ENCODE measurements at places on chromosomes 13 and 19.

DNA sequence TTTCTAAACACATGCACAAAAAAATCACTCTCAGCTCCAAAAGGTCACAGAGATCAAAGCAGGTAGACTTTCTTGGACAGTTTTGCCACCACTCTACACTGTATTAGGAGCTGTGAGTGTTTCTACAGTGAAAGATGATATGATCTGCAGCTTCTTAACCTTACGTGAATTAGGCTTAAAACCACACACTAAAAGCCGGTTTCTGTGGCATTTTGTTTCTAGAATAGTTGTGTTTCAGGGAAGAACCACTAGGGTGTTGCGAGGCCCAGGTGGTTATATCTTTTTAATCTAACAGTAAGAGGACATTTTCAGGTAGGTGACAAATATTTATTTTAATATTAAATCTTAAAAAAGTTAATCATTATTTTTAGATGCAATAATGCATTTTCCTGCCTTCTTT lies 216.4 kb downstream of the KLF5 start:
- no peak for DNase-seq

DNA sequence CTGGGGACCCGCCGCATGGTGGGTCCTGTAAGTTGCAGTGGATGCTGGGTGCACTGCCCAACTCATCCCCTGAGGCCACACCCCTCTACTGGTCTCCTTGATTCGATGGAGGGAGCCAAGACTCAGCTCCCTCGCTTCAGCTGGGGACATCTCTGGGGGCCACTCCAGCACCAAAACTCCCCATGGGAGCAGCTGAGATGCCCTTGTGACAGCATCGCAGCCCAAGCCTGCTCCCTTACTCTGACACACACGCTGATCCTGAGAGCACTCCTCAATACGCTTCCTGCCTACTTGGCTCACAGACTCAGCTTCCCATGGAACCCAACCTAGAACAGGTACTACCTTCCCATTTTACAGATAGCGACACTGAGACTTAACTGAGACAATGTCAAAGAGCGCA lies 56.2 kb downstream of the PEPD start:
- no peak for DNase-seq

DNA sequence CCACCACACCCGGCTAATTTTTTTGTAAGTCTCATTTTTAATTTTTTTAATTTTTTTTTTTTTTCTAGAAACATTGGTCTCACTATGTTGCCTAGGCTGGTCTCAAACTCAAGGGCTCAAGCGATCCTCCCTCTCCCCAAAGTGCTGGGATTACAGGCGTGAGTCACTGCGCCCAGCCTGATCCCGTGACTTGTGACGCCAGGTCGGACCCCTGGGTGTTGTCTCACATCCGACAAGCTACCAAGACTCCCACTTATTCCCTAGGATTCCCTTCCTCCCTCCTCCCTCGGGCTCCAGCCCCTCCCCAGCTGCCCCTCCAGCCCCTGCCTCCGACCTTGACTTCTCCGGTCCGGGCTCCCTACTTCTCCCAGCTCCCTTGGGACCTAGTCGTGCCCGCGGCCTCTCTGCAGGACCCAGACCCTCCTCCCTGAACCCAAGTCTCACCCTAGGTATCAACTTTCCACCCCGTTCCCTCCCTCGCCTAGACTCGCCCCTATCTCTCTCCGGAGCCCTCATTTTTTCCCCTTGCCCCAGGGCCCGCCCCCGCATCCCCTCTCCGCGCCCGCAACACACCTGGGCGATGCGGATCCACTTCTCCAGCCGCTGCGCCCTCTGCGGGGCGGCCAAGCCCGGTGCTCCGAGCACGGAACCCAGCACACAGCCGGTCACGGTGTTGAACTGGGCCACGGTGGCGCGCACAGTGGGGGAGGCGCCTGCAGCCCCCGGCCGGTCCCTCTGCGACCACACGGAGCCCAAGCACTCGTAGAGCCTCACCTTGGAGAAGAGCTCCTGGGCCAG lies 13.1 kb downstream of the RGL3 start:
- DNase-seq = peak; percentile 39

- no peak for DNase-seq
Observed at GRCh38 chr13:30869491-30869890, 36.6 kb upstream of the MEDAG start.

DNA sequence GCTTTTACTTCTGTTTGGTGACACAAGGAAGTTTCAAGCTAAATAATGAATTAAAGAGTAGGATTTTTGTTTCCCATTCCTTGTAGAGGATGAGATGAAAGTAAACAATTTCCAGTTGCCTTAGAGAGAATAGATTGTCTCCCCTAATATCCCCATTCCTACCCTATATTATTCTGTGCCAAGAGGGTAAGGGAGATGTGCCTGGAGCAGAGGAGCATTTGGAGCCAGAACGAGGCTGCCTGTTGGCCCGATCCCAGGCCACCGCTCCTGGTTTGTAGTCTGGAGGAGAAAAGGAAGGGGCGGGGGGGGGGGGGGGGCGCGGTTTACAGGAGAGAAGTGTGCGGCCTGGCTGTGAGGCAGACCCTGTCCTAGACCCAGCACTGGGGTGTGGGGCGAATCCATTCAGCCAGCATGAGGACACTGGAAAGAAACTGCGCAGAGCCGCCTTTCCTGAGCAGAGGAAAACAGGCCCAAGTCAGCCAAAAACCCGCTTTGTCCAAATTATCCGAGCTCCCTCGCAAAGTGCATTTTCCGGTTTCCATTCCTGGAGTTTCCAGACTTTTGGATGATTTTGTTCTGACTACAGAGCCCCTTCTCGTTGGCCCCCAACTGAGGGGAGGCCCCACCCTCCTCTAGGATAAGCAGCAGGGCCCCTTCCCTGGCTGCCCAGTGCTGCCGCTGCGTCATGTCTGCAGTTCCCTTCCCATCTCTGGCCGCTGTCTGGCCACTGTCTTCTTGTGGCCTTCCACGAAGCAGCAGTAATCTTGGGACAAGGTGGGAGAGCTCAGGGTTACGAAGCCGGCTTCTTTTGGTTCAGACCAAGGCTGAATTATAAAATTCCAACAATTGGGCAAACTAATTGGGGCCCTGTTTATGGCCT lies 23.0 kb downstream of the NFIX start:
- no peak for DNase-seq

DNA sequence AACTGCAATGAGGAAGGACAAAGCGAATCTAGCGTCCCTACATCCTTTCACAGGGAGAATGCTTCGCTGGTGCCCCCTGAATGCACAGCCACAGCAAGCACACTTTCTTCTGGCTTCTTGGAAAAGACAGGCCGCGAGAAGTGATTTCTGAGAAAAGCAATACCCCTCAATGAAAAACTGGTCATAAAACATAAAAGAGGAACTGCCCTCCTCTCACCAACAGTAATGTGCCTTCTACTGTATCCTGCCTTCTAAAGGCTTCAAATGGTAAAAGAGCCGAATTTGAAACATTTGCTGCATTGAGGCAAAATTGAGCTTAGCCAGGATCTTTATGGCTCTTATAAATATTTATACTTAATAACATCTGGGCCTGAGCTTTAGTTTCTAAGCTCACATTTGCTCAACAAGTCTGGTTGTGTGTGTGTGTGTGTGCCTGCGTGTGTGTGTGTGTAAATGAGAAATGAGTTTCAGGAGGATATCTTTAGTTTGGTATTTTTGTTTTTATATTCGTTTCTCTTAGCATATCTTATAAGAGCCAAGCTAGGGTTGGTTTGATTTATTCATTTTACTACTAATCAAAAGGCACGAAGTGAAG lies 246.1 kb upstream of the MAB21L1 start:
- no peak for DNase-seq

DNA sequence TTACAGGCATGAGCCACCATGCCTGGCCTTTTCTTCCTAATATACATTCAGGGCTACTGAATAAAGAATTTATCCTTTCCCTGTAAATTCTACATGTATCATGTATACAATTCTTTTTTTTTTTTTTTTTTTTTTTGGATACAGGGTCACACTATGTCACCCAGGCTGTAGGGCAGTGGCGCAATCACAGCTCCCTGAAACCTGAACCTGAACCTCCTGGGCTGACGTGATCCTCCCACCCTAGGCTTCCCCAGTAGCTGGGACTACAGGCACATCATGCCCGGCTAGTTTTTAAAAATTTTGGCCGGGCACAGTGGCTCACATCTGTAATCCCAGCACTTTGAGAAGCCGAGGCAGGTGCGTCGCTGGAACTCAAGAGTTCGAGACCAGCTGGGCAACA lies 6.5 kb upstream of the SLC44A2 start:
- no peak for DNase-seq

DNA sequence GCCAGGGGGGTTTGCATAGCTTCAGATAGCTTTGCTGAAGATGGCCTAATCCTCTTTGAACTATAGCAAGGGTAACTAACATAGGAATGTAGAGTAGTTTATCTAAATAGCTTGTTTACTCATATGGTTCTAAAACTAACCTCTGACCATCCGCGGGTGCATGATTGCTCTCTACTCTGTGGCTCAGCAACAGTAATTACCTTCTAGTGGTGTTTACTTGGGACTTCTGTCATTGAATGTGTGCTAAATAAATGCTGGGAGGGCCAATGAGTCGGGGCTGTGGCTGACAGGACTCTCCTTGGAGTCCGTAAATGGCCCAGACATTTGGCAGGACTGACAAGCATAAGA lies 1461.9 kb downstream of the UQCRFS1 start:
- no peak for DNase-seq

DNA sequence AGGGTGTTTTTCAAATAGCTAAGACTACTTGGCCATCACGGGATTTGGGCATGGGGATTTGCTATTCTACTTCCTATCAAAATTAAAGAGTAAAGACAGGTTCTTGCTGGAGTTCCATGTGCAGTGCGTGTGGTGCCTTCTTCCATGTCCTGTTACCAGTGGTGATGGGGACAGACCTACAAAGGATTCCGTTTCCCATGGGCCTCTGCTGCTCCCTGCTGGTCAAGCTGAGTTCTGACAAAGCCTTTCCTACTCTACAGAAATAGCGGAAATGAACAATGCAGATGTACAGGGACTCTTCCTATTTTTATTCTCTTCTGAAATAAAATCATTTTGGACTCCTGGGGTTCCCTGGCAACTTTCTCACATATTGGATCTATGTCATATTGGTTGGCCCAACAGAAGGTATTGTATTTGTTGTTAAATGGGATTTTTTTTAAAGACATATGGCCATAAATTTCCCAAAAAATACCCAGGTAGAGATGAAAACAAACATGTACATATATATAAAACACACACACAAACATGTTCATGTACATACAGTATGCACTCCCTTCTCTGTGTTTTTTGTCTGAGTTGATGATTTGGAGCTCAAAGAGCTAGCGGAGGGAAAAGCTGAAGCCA lies 90.5 kb upstream of the SLC15A1 start:
- DNase-seq = peak; percentile 61

DNA sequence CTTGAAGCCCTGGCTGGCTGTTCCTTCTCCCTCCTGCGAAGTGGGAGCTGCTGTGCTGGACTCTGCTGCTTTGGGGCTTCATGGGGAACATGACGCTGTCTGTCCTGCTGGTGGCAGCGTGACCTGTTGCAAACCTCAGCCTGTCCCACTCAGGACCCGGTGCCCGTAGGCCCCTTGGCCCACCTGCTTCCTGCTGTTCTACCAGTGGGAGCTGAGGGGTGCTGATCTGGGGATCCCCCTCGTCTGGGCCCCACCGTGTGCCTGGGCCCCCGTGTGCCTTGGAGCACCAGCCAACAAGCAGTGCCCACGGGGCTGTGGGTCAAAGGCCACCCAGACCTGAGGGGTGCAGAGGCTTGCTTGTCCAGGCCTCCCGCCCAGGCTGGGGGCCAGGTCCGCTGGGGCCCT lies 5.3 kb downstream of the SPPL2B start:
- DNase-seq = no peak

- DNase-seq = no peak
Observed at GRCh38 chr13:42017264-42017663, 31.2 kb upstream of the DGKH start.

- no peak for DNase-seq
Observed at GRCh38 chr19:11019824-11020223, 59.0 kb downstream of the SMARCA4 start.

GRCh38 chr13:110713981-110714796 lies 689 bp downstream of the ING1 start:
- peak; percentile 78 for DNase-seq

DNA sequence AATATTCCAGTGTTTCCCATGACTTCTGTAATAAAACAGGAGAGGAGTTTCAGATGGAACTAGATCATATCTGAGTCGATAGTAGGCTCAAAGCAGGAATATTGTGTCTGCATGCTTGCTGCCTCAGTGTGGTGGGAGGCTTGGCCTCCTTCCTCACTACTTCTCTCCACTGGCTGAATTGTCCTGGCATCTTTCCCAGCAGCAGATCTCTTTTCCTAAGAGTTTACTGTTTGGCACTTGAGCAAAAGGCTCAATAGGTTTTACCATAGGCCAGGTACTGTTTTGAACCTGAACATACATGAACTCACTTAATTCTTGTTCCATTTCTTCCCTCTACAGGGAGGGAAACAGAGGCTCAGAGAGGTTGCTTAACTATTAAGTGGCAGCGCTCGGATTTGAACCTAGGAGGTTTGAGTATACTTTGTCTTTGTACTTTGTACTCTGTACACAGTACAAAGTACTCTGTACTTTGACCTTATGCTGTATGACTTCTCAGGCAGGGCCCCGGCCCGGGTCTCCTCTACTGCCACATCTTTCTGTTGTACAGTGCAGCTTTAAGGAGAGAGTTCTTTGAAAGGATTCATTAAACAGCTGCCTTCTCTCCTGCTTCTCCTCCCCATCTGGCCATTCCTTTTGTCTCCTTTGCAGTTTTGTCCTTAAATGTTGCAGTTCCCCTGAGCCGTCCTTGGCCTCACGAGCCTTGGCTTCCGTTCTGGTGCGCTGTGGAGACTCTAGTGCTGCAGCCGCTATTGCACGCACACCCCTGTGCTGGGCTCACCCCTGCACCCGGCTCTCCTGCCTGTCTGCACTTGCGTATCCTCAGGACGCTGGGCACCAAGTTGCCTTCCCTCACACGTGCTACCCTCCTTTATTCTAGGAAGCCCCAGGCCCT lies 8.1 kb downstream of the B3GLCT start:
- no peak for DNase-seq

GRCh38 chr13:59471106-59471505 lies 692.6 kb downstream of the DIAPH3 start:
- DNase-seq = no peak

DNA sequence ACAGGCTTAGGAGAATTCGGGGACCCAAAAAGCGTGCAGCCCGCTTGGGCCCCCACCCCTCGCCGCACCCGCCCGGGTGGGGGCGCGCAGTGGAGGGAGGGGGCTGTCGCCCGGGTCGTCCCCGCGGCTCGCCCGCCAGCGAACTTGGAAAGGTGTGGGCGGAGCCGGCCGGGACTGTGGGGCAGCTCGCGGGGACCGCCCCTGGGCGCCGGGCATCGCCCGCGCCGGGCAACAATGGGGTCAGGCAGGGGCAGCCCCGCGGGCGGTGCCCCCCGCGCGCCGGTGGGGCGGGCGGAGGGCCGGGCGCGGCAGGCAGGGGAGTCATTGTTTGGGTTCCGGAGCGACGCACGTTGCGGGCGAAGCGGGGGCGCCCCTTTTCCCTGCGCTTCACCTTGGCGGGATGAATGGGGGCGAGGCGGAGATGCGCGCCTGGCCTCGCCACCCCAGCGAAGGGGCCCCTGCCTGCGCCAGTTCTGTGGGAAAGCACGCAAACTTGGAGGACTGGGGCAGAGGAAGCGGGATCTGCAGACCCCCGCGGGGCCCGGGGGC lies 647 bp upstream of the KLF12 start:
- peak; percentile 66 for DNase-seq
